Left colon (tissue), 2 donors: ENCODE measurements at places on chromosomes 3 and 15. TPM values are rescaled to one million over a fixed set of nuclear protein-coding genes. Genes with fewer than 3 reads are reported as not detected.

DNA sequence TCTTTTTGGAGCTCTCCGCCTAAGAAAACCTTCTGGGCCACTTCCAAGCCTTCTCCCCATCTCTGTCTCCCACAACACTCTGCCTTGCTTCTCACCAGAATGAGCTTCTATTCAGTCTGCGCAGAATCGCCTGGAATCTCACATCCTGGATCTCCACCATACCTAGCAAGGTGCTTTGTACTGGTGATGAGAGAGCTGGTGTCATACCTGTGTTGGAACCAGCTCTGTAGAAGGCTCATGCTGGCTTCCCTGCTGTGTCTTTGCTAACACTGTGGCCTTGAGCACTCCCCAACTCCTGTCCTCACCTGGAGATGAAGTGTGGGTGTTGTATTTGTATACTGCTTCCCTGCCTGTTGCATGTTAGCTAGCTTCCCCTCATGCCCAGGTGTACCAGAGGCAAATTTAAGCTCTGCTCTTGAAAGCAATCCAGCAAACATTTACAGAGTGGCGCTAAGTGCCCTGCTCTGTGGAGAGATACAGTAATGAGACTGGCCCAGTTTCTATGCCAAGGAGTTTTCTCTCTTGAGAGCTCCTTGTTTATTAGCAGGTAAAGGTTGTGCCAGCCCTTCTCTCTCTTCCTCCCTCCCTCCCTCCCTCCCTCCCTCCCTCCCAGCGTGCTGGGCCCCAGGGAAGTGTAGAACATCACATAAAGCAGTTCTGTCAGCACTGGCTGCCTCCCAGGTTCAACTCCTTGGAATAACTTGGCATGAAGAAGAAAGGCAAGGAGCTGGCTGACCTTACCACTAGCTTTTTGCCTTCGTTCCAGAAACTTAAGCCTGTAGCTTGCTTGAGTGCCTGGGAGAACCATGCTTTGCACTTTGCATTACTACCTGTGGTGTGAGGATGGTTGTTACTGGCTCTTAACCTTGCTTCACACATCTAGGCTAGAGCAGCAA is 54.9 kb downstream of the TRIM71 start:
- peak; percentile 49 for DNase-seq

DNA sequence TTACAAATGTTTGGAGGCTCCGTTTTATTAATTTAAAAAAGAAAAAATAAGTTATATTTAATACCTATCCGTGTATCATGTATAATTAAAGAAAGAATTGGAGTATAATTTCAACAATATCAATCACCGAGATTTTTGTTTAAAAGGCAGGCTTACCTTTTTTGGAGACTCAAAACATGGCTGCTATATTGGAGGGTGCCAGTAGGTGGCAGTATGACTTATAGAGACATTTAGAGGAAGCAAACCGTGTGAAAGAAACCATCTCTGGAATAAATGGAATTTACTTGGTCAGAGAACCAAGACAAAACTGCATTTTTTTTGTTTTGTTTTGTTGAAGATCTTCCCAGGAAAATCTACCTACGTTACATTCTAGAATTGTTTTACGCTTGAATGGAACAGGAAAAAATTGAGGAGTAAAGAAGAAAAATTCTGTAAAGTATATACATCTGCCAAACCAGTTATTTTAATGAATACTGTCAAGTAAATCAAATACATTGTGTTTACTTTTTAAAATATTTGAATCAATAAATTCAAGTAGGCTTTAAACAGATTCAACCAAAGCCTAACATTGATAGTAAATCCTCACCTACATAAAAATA is 802.6 kb upstream of the ALCAM start:
- DNase-seq, result no peak

LYSMD4 gene
- total RNA-seq, result 6.0 TPM

- no peak for DNase-seq
Observed at GRCh38 chr3:49647741-49648140, 26.4 kb upstream of the APEH start.

GRCh38 chr15:71781179-71781964 is 29.0 kb upstream of the NR2E3 start:
- no peak for DNase-seq

- DNase-seq, result peak; percentile 26
Observed at GRCh38 chr3:72797773-72798543, 50.3 kb downstream of the SHQ1 start.

GRCh38 chr15:100090411-100090810 is 251.4 kb downstream of the ADAMTS17 start:
- DNase-seq, result no peak

TRPM1 gene
- not detected for total RNA-seq

P2RY12 gene
- 0.37 TPM for total RNA-seq

- peak; percentile 84 for DNase-seq
Observed at GRCh38 chr15:84748274-84749110, at the start of gene ZNF592. TSS of gene ZNF592 (plus strand) at chr15:84748592. CDS start at chr15:84782676, 34,084 bp downstream.

UACA gene
- total RNA-seq, result 77.1 TPM

DNA sequence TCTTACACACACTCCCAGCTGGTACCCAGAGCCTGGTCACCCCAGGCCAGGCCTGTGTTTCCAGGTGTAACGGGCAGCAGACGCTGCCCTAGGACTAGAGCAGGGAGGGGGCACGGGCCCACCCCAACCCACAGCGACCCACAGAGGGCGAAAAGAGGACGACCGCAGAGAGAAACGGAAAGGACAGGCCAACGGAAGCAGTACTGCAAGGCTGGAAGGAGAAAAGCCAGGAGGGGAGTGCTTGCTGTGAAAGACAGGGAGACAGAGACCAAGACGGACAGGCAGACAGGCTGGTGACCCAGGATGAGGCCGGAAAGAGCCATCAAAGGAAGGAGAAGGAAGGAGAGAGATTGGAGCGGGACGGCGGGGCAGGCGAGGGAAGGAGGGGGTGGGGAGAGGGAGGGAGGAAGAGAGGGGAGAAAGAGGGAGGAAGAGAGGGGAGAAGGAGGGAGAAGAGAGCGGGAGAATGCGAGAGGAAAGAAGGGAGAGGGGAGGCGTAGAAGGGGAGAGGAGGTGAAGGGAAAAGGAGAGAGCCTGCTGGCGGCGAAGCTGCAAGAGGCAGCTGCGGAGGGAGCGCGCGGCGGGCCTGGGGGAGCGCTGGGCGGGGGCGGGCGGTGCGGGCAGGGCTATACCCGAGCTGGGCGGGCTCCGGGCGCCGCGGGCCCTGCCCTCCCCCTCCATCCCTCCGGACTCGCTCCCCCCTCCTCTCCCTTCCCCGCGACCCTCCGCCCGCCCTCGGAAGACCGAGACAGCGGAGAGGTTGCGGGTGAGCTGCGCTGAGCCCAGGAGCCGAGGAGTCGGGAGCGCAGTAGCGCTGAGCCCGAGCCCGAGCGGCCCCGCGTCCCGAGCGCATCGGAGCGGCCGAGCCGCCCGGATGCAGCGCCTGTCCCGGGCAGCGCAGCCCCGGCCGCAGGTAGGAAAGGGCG is at the start of gene SLC6A1:
TSS of gene SLC6A1 (plus strand) at position 732 of the 926 bp plus-strand sequence. CDS start 24,464 bp downstream, outside the sequence.
- no peak for DNase-seq

- no peak for DNase-seq
Observed at GRCh38 chr3:63872135-63872924, 8.7 kb downstream of the ATXN7 start.

DNA sequence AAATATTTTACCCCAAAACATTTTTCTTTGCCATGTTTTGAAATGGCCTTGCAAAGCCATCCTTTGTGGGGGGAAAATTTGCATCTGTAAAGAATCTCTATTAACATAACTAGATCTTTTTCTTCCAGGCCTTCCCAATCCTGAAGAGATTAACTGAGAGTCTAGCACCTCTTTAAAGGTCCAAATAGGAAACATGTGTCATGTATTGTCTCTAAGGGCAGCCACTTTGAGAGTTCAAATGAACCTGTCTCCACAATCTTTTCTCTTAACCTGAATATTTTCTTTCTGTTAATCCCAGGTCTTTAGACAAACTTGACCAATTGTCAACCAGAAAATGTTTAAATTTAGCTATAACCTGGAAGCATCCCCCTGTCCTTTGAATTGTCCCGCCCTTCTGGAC is 236.6 kb upstream of the PROK2 start:
- DNase-seq, result no peak

ADIPOQ gene
- total RNA-seq, result 0.15 TPM

GRCh38 chr3:113254171-113254947 is 43.0 kb downstream of the BOC start:
- DNase-seq, result no peak

FBXO22 gene
- total RNA-seq, result 20.9 TPM

DNA sequence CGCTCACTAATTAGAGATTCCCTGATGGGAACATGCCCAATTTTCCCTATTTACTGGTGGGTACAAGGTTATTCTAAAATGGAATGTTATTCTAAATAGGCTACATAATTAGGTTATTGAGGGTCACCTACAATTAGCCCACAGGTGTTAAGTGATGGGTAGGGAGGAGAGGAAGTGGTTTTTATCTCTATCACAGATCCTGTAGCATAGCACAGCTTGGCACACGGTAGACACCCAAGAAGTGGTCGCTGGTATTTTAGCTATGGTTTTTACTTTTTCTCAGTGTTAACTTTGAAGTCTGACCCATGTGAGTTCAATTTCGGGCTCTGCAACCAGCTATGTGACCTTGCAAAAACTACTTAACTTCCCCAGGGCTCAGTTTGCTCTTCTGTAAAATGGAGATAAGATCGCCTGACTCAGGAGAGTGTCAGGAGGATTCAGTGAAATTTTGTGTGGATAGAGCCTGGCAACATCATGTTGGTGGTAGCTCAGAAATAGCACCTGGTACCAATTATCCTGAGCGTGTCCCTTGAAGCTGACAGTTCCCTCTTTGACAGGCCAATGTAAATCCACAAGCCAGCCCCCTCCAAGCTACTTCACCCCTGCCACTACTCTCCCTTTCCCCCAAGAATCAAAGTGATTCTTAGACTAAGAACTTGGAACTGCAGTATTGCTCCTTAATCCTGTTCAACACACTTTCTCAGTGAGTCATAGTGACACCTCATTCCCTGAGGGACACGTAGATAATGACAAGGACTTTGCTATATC is 8.7 kb upstream of the LMCD1 start:
- DNase-seq, result no peak

GRCh38 chr15:87144775-87145174 is 1065.1 kb downstream of the AGBL1 start:
- DNase-seq, result no peak

MESP2 gene
- total RNA-seq, result 1.0 TPM

DNA sequence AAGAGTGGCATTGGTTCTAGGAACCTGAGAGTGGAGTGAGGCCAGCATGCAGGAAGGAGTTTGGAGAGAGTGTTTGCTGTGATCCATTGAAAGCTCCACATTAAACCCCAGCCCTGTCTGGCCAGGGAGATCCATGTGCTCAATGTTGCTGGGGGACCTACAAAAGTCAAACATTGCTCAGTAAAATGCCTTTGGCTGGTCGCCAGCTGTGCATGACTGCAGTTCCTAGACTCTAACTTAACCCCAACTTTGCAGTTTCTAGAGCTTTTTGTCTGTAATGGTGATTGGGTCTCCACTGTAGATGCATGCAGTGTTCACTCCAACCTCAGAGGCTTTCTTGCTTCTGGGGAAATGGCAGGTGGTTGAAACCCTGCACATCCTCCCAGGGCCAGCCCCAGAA is 99.7 kb upstream of the ABHD17C start:
- DNase-seq, result peak; percentile 19

SNTN gene
- not detected for total RNA-seq

DNA sequence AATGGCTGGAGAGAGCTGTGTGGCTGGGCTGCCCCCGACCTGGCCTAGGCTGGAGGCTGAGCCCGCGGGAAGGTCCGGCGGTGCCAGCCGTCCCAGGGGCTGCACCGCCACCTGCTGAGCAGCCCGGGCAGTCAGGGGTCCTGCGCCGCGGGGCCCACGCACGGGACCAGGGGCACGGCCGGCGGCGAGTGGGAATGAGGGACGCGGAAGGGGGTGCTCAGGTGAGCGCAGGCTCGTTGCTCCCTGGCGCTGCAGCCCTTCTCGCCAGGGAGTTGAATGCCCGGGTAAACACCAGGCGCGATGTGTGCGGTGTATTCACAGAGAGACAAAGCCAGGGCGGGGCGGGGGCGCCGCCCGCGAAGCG is 666 bp upstream of the SEMA3F start:
- DNase-seq, result no peak

GRCh38 chr15:40245666-40246450 is 7.0 kb downstream of the PAK6 start:
- DNase-seq, result no peak

- no peak for DNase-seq
Observed at GRCh38 chr3:112519424-112520001, 20.2 kb upstream of the BTLA start.

DNA sequence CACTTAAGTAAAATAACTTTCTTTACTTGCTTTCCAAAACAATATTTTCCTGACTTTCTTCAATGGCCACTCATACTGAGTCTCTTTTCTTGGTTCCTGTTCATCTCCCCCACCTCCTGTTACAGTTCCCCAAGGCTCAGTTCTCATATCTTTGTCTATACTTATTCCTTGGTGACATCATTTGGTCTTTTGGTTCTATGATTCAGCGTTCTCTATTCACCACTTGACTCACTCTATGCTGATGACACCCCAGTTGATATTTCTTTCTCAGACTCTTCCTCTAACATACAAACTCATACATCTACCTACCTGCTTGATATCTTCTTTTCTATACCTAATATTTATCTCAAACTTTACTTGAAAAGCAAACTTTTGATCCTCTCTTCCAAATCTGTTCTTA is 85.0 kb upstream of the P3H2 start:
- no peak for DNase-seq

ACTL6A gene
- total RNA-seq, result 31.9 TPM

EFCAB12 gene
- 0.56 TPM for total RNA-seq

DNA sequence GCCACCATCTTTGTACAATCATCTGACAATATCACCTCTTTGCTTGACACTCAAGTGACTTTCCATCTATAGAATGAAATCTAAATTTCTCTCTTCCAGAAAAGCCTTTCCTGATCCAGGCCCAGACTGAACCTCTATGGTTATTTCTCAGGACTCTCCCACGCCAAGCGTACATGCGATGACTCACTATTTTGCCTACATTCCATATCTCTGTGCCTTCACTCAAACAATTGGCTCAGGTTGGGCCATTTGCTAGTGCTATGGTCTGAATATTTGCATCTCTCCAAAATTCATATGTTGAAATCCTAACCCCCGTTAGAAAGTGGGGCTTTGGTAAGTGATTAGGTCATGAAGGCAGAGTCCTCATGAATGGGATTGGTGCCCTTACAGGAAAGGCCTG is 43.9 kb downstream of the ST3GAL6 start:
- no peak for DNase-seq

DNA sequence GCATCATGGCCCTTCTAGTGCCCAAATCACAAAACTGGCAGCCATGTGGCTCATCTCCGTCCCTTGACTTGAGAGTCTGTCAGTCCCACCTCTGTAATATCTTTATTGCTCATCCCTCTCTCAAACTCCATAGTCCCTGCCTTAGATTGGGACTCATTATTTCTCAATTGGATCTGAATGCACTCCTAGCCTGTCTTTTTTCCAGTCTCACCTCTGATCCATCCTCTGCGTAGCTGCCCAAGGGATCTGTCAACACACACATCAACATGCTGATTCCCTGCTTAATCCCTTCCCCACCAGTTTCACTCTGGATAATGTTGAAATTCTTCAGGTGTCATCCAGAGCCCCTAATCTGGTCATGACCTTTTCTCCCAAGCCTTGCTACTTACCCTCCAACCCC is 39.3 kb downstream of the NMNAT3 start:
- no peak for DNase-seq

FSTL1 gene
- total RNA-seq, result 34.4 TPM

- no peak for DNase-seq
Observed at GRCh38 chr3:119602676-119603075, 5.0 kb downstream of the PLA1A start.

- DNase-seq, result no peak
Observed at GRCh38 chr15:65413760-65414144, 9.0 kb downstream of the IGDCC4 start.

GRCh38 chr3:159210336-159210735 is 408.5 kb downstream of the MFSD1 start:
- DNase-seq, result no peak
